Panc1 (cell line): ENCODE measurements at places on chromosomes 13 and 19. TPM values are rescaled to one million over a fixed set of nuclear protein-coding genes. Genes with fewer than 3 reads are reported as not detected.
A peak's percentile ranks its signal among the peaks of the same experiment; 100 is the strongest.

The C13orf42 gene
- total RNA-seq, result not detected

The ZNF473 gene
- total RNA-seq, result 11.7 TPM

The ENOX1 gene
- 0.23 TPM for total RNA-seq

The CGB7 gene
- total RNA-seq, result 0.95 TPM

The RPL18 gene
- 670 TPM for total RNA-seq

DNA sequence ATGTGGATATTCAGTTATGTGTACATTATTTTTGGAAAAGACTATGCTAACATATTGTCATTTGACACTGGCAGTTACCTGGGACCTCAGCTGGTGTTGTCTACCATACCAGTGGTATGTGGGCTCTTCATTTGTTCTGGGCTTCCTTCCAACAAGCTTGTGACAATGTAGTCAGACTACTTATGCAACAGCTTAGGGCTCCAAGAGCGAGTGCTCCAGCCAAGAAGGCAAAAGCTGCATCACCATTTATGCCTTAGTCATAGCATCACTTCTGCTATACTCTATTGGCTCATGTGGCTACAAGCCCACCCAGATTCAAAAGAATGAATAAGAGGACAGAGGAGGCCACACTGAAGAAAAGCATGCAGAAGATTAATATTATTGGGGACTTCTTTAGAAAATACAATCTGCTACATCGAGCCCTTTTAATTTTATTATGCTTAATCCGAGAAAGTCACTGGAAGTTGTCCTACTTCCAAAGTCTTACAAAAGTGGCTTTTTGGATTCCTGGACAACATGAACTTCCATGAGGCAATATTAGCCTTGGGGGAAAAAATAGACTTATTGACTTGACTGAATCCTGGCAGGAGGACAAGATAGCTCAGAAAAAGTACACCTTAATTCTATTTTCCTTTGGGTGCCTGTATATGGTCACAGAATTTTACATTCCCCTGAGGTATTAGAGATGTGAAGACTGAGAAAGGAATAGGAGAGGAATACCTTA is 529.4 kb upstream of the HTR2A start:
- H3K4me1 ChIP-seq, result no peaks in the 10 kb centered on the region
- no peak overlapping the region for H3K4me3 ChIP-seq
- DNase-seq, result peak; percentile 8

GRCh38 chr19:30287973-30288372 is 84.2 kb upstream of the ZNF536 start:
- H3K27me3 ChIP-seq, result peaks cover 9% of the 10 kb centered on the region
- no peaks in the 10 kb centered on the region for H3K36me3 ChIP-seq
- H3K27ac ChIP-seq, result no peak overlapping the region
- H3K4me1 ChIP-seq, result no peaks in the 10 kb centered on the region
- H3K4me3 ChIP-seq, result no peak overlapping the region
- no peak for DNase-seq

DNA sequence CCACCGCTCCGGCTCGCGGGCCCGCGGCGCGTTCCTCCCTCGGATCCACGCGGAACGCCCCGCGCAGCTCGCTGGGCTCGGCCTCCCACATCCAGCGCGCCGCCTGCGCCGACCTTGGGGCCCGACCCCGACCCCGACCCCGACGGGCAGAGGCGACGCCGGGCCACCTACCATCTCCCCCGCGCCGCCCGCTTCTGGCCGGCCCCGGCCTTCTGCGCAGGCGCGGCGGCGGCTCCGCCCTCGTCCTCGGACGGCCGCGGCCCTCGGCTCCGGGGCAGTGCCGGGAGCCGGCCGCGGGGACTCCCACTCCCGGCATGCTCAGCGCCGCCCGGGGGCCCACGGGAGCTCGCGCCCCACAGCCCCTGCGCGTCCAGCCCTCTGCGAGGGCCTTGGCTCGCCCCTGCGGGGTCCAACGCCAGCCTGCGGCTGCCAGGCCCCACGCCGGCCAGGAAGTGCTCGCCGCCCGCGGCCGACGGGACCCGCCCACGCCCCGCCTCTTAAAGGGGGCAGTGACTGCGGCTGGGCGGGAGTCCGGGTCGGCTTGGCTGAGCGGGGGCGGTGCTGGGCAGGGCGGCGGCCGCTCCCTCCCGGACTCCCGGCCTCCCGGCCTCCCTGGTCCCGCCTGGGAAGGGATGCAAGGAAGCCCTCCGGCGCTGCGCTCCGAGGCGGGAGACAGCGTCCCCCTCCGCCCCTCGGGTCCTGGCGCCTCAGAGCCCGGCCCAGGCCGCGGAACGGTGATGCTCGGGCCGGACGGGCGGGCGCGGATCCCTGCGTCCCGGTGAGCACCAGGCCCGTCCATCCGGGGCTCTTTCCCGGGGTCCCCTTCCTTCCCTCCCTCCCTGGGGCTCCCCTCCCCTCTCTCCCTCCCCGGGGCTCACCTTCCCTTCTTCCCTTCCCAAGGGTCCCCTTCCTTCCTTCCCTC is at the start of gene DCUN1D2:
TSS of gene DCUN1D2 (minus strand) at position 216 of the 922 bp plus-strand sequence. CDS start at position 174, 42 bp downstream.
- peak within 1 kb of the TSS; percentile 87 for H3K4me3 ChIP-seq
- no peak for DNase-seq
- peaks cover 5% of the 10 kb centered on the region for H3K36me3 ChIP-seq

- peak within 1 kb of the TSS; percentile 96 for H3K27ac ChIP-seq
- H3K27me3 ChIP-seq, result peaks cover 4% of the 10 kb centered on the region
- peak; percentile 97 for DNase-seq
- H3K4me1 ChIP-seq, result peaks cover 10% of the 10 kb centered on the region
These were observed at the start of gene TRIM28 for GRCh38 chr19:58543826-58544590. TSS of gene TRIM28 (plus strand) at chr19:58544064. CDS start at chr19:58544758, 694 bp downstream.

- H3K4me3 ChIP-seq, result peak overlapping the region; percentile 83
- peaks cover 32% of the 10 kb centered on the region for H3K36me3 ChIP-seq
- H3K27me3 ChIP-seq, result no peaks in the 10 kb centered on the region
- H3K27ac ChIP-seq, result peak overlapping the region; percentile 97
- peaks cover 13% of the 10 kb centered on the region for H3K4me1 ChIP-seq
- DNase-seq, result no peak
These were observed 3.0 kb downstream of the RPL13A start for GRCh38 chr19:49490287-49491029.

DNA sequence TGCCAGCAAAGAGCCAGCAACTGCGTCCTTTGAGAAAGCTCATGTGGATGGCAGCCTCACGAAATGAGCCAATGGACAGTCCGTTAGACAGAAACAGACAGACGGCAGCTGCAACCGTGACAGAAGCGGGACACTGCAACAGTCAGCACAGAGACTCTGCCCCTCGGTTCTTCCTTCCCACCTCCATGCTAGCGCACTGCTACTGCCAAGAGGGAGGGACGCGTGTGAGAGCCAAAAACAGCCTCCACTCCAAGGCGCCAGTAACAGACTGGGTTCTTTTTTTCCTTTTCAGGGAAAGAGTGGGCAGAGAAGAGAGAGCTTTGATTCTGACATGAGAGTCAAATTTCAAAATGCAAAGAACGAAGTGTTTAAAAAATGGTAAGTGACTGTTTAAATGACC is 77.5 kb downstream of the SERP2 start:
- H3K27me3 ChIP-seq, result no peaks in the 10 kb centered on the region
- H3K27ac ChIP-seq, result no peak overlapping the region
- H3K4me1 ChIP-seq, result no peaks in the 10 kb centered on the region
- no peaks in the 10 kb centered on the region for H3K36me3 ChIP-seq
- no peak for DNase-seq

DNA sequence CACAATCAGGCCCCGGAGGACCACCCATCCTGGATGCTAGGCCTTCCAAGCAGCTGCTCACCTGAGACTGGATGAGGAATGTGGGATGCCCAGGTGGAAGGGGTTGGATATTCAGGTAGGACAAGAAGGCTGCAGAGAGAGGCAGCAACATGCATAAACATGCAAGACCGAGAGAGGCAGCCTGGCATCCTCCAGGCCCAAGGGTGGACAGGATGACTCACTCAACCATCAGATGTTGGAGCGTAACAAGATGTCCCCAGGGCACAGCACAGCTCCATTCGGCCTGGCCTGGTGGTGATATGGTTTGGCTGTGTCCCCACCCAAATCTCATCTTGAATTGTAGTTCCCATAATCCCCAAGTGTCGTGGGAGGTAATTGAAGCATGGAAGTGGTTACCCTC is 10.0 kb upstream of the CABP5 start:
- no peak for DNase-seq
- no peaks in the 10 kb centered on the region for H3K36me3 ChIP-seq
- H3K4me3 ChIP-seq, result no peak overlapping the region
- no peaks in the 10 kb centered on the region for H3K4me1 ChIP-seq

- no peaks in the 10 kb centered on the region for H3K4me1 ChIP-seq
- no peaks in the 10 kb centered on the region for H3K36me3 ChIP-seq
- no peaks in the 10 kb centered on the region for H3K27me3 ChIP-seq
- H3K4me3 ChIP-seq, result no peak overlapping the region
- H3K27ac ChIP-seq, result no peak overlapping the region
These were observed 19.5 kb downstream of the MAN2B1 start for GRCh38 chr19:12647047-12647446.

DNA sequence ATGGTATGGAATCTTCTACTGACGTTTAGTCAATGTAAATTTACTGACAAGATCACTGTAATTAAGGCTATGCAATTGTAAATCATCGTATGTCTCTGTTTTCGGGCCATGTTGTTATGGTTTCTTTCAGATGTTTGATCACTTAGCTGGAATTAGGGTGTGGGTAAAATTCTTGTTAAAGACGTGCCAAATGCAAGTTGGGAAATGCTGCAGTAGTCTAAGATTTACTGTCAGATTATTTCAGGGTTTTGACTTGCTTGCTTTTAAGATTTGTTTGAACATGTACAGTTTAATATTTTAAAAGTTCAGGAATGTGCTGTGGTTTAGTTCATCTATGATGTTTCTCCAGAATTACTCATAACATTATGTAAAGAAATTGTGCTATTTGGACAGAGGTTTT is 10.8 kb downstream of the NDFIP2 start:
- no peak overlapping the region for H3K27ac ChIP-seq
- no peak overlapping the region for H3K4me3 ChIP-seq
- no peak for DNase-seq

- no peaks in the 10 kb centered on the region for H3K4me1 ChIP-seq
- DNase-seq, result no peak
- H3K27ac ChIP-seq, result peak within 1 kb of the TSS; percentile 44; the same call in 1 of the 2 replicates
These were observed at the start of gene ELAVL3 for GRCh38 chr19:11480715-11481533. TSS of gene ELAVL3 (minus strand) at chr19:11481046. CDS start at chr19:11480608, 438 bp downstream.

- DNase-seq, result no peak
- H3K4me1 ChIP-seq, result no peaks in the 10 kb centered on the region
- H3K27me3 ChIP-seq, result no peaks in the 10 kb centered on the region
- no peak overlapping the region for H3K27ac ChIP-seq
- no peak overlapping the region for H3K4me3 ChIP-seq
These were observed 352.7 kb upstream of the SGCG start for GRCh38 chr13:22828081-22828480.

DNA sequence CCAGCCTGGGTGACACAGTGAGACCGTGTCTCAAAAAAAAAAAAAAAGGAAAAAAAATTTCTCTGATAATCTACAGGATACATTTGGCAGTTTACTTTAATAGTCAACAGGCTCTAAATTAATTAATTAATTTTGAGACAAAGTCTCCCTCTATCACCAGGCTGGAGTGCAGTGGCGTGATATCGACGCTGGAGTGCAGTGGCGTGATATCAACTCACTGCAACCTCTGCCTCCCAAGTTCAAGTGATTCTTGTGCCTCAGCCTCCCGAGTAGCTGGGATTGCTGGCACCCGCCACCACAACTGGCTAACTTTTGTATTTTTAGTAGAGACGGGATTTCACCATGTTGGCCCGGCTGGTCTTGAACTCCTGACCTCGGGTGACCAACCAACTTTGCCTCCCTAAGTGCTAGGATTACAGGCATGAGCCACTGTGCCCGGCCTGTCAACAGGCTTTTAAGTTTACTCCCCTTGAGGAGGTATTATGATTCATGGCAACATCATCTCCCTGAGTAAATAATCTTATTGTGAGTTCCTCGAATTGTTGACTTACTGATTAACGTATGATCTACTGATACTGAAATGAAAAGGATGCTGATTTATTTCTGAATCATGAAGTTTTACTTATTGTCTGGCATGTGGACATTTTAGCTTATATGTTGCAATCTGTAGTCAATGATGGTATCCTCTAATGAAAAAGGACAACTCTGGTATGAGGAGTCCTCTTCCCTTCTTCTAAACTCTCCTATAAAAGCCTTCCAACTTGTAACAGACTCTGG is 21.3 kb upstream of the MTRF1 start:
- H3K36me3 ChIP-seq, result no peaks in the 10 kb centered on the region
- H3K27ac ChIP-seq, result peak overlapping the region; percentile 84
- DNase-seq, result peak; percentile 81
- no peak overlapping the region for H3K4me3 ChIP-seq
- H3K27me3 ChIP-seq, result no peaks in the 10 kb centered on the region

DNA sequence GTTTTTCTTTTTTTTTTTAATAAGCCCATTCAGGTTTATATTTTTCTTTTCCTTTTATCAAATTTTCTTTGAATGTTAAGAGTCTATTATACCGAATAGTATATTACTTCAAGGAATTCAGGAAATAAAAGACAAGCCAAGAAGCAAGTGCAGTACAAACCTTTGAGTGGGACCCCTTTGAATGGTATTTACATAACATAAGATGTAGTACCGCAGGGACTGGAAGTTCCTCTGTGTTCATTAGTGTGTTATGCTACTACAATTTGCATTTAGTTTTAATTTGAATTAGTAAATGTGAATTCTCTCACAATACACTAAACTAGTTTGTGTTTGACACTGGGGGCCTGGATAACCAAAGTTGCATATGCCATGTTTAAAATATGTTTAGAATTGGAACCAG is 339.5 kb downstream of the DCT start:
- H3K36me3 ChIP-seq, result no peaks in the 10 kb centered on the region
- H3K27me3 ChIP-seq, result no peaks in the 10 kb centered on the region
- H3K4me3 ChIP-seq, result no peak overlapping the region
- no peaks in the 10 kb centered on the region for H3K4me1 ChIP-seq

DNA sequence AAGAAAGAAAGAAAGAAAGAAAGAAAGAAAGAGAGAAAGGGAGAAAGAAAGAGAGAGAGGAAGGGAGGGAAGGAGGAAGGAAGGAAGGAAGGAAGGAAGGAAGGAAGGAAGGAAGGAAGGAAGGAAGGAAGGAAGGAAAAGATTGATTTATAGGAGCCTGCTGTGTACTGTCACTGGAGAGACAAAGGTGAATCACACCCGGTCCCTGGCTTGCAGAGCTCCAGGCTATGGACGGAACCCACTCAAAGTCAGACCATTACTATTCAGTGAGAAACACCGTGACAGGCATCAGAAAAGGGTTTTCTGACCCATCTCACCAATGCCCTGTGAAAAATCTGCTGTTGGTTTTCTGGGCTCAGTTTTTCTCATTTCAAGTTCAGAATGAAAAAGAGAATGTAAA is 7.3 kb upstream of the CEACAM6 start:
- H3K36me3 ChIP-seq, result no peaks in the 10 kb centered on the region
- no peak overlapping the region for H3K27ac ChIP-seq
- H3K27me3 ChIP-seq, result no peaks in the 10 kb centered on the region; the same call in 1 of the 2 replicates
- no peaks in the 10 kb centered on the region for H3K4me1 ChIP-seq
- no peak overlapping the region for H3K4me3 ChIP-seq
- DNase-seq, result no peak

DNA sequence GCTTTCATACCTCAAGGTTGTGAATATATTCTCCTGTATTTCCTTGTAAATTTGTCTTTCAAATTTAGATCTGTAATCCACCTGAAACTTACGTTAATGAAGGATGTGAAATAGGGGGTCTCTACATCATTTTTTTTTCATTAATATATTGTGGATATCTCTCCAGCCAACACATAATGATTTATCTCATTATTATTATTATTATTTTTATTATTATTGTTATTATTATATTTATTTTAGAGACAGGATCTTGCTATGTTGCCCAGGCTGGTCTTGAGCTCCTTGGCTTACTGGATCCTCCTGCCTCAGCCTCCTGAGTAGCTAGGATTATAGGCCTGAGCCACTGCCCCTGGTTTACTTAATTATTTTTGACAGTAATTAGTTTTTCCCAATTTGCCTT is 4.3 kb upstream of the LIPE start:
- no peaks in the 10 kb centered on the region for H3K4me1 ChIP-seq
- no peaks in the 10 kb centered on the region for H3K27me3 ChIP-seq
- H3K36me3 ChIP-seq, result no peaks in the 10 kb centered on the region
- no peak overlapping the region for H3K4me3 ChIP-seq
- no peak overlapping the region for H3K27ac ChIP-seq
